GM23338 (cell line): ENCODE measurements at places on chromosomes 2 and 18. TPM values are rescaled to one million over a fixed set of nuclear protein-coding genes. Genes with fewer than 3 reads are reported as not detected.

GALNT14 gene
- total RNA-seq: 7.7 and 10.4 TPM in 2 replicates

DNA sequence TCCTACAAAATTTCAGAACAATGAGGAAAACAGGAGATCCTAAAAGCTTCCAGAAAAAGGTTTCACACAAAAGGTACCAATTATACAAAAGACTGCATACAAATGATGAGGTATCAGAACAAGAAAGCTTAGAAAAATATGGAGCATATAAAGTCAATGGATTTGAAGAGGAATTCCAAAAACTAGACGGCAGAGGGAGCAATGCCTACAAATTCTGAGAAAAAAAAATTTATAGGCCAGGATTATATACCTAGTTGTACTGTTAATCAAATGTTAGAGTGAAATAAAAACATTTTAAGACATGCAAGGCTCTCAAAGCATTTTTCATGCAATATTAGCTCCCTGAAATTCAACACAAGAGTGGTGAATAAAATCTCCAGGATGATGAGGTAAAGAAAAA lies 106.2 kb downstream of the ZRANB3 start:
- no peaks in the 10 kb centered on the region for H3K36me3 ChIP-seq
- no peak overlapping the region for H3K4me3 ChIP-seq
- H3K27me3 ChIP-seq: no peaks in the 10 kb centered on the region
- no peak overlapping the region for H3K27ac ChIP-seq
- H3K4me1 ChIP-seq: no peaks in the 10 kb centered on the region

- no peaks in the 10 kb centered on the region for H3K27me3 ChIP-seq
- no peaks in the 10 kb centered on the region for H3K36me3 ChIP-seq
- DNase-seq: no peak
- H3K4me1 ChIP-seq: no peaks in the 10 kb centered on the region
These were observed 507.6 kb downstream of the ZEB2 start for GRCh38 chr2:144012304-144012703.

- H3K36me3 ChIP-seq: no peaks in the 10 kb centered on the region
- DNase-seq: no peak
- H3K27ac ChIP-seq: no peak overlapping the region
- H3K27me3 ChIP-seq: no peaks in the 10 kb centered on the region
These were observed 155.6 kb downstream of the TTC32 start for GRCh38 chr2:19746137-19746600.

IL36G gene
- total RNA-seq: 0.70 TPM in 1 of 2 replicates, not detected in the other

CGREF1 gene
- total RNA-seq: 2.3 and 4.1 TPM in 2 replicates

GALNT13 gene
- total RNA-seq: 5.2 and 7.5 TPM in 2 replicates

DNA sequence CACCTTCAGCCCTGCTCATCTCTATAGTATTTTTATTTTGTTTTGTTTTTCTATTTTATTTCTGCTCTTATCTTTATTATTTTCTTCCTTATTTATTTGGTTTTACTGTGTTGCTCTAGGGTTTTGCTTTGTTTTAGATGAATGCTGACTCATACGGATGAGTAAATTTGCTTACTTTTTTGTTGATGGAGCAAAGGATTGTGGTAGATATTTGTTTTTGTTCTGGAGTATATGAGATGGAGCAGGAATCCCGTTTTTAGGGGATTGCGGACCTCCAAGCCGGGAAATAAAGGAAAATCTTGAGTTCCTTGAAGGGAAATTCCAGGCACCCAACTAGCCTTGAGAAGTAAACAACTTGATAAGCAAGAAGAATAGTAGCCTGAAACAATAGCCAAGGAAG lies 15.3 kb upstream of the COLEC12 start:
- H3K27me3 ChIP-seq: no peaks in the 10 kb centered on the region
- H3K4me1 ChIP-seq: peaks cover 8% of the 10 kb centered on the region
- no peak for DNase-seq
- no peak overlapping the region for H3K4me3 ChIP-seq
- no peak overlapping the region for H3K27ac ChIP-seq
